Cardiac muscle cell (in vitro differentiated cells and primary cell): ENCODE measurements at places on chromosomes 7 and 10. TPM values are rescaled to one million over a fixed set of nuclear protein-coding genes. Genes with fewer than 3 reads are reported as not detected.

PLPP4 gene
- total RNA-seq = 0.42 and 0.74 TPM in 2 replicates

RPS24 gene
- total RNA-seq = 1,990 and 2,002 TPM in 2 replicates

MEST gene
- 56.2 and 57.2 TPM in 2 replicates for total RNA-seq

GIMAP5 gene
- total RNA-seq = 0.25 and 0.45 TPM in 2 replicates

LRRN3 gene
- 43.7 and 45.8 TPM in 2 replicates for total RNA-seq

STEAP4 gene
- total RNA-seq = not detected in 2 replicates

C10orf67 gene
- total RNA-seq = 0.11 and 0.33 TPM in 2 replicates

GFRA1 gene
- 5.0 and 5.1 TPM in 2 replicates for total RNA-seq

WIPF3 gene
- total RNA-seq = 1.3 and 2.8 TPM in 2 replicates

FIS1 gene
- 333 and 338 TPM in 2 replicates for total RNA-seq

INMT gene
- 2.6 and 4.9 TPM in 2 replicates for total RNA-seq

GIMAP4 gene
- total RNA-seq = 0.24 TPM in 1 of 2 replicates, not detected in the other

TAS2R4 gene
- 0.39 and 2.5 TPM in 2 replicates for total RNA-seq

PRPS1L1 gene
- total RNA-seq = not detected in 2 replicates

HYAL4 gene
- not detected in 2 replicates for total RNA-seq

SYT15B gene
- 0.04 TPM in 1 of 2 replicates, not detected in the other for total RNA-seq

COMTD1 gene
- 40.7 and 66.1 TPM in 2 replicates for total RNA-seq

SPDYE6 gene
- 0.18 TPM in 1 of 2 replicates, not detected in the other for total RNA-seq

COBL gene
- 0.69 and 0.70 TPM in 2 replicates for total RNA-seq

ADCY1 gene
- 12.6 and 22.9 TPM in 2 replicates for total RNA-seq

FXYD4 gene
- not detected in 2 replicates for total RNA-seq

C10orf88 gene
- total RNA-seq = 5.8 and 7.6 TPM in 2 replicates

ECHDC3 gene
- 17.8 and 32.0 TPM in 2 replicates for total RNA-seq

GNGT1 gene
- total RNA-seq = not detected in 2 replicates

TMEM176A gene
- 18.2 and 19.1 TPM in 2 replicates for total RNA-seq

INTS15 gene
- 28.5 and 37.8 TPM in 2 replicates for total RNA-seq

AKR1C4 gene
- total RNA-seq = not detected in 2 replicates

FRMD4A gene
- 7.9 and 12.6 TPM in 2 replicates for total RNA-seq

FBXL13 gene
- 1.8 and 2.2 TPM in 2 replicates for total RNA-seq

COPS6 gene
- 69.6 and 80.0 TPM in 2 replicates for total RNA-seq

MACROH2A2 gene
- total RNA-seq = 160 and 161 TPM in 2 replicates

ASZ1 gene
- 0.18 TPM in 1 of 2 replicates, not detected in the other for total RNA-seq

SFTPA2 gene
- 0.45 TPM in 1 of 2 replicates, not detected in the other for total RNA-seq

RET gene
- total RNA-seq = 0.07 and 0.09 TPM in 2 replicates

WAC gene
- 113 and 141 TPM in 2 replicates for total RNA-seq

CYP2C8 gene
- total RNA-seq = 1.5 and 2.8 TPM in 2 replicates

CHN2 gene
- total RNA-seq = 19.0 and 30.5 TPM in 2 replicates

GPAM gene
- total RNA-seq = 9.4 and 11.1 TPM in 2 replicates

ZNF804B gene
- total RNA-seq = 0.06 TPM in 1 of 2 replicates, not detected in the other

SORCS1 gene
- 60.1 and 73.0 TPM in 2 replicates for total RNA-seq

LIPM gene
- not detected in 2 replicates for total RNA-seq
